ENCODE measurements at places on chromosomes 13 and 19.

GRCh38 chr13:22332416-22332815, 661.5 kb downstream of the FGF9 start:
- no peak for DNase-seq

DNA sequence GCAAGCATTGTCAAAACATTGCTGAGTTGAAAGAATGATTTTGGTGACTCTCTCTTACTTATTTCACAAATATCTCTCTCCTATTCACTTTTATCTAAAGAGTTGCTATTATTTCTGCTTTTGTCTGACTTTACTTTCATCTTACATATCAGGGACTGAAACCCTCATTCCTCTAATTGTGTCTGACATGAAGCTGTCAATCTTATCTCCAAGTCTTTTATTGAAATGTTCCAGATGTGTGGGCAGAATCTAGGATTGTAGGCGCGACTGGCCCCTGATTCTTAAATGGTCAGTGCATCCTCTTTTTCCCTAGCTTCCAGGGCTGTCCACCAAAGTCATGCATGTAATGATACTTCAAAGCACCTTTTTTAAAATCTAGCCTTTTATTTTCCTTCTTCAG, 174.6 kb downstream of the NDFIP2 start:
- DNase-seq: no peak

GRCh38 chr19:5580161-5580571, 12.4 kb upstream of the TINCR start:
- no peak for DNase-seq

GRCh38 chr19:35959040-35959967, 23.1 kb downstream of the LRFN3 start:
- DNase-seq: peak; percentile 73

DNA sequence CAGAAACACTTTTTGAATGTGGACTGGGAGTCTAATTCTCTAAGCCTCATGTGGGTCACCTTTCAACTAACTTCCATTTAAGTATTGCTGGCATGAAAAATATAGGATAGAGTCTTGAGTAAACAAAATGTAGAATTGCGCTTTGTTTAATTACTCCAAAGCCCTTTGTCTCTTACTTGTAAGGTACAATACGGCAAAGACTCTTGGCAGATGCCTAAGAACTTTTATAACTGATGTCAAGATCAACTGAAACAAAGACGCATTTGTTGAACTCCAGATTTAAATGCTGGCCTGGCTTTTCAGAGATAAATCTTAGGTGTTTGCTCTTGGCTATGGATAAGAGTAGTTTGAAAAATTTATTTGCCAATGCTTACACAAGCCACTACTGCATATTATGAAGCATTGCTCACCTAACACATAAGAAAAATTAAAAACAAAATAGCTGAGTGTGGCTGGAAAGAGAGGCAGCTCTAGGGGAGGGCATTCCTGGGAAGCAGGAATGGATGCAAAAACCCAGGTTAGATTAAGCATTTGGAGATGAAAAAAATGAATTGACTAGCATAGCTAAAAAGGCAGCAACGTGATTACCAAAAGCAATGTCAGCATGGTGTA, 107.3 kb upstream of the STARD13 start:
- no peak for DNase-seq

GRCh38 chr19:1658150-1659083, 6.0 kb upstream of the TCF3 start:
- DNase-seq: no peak

- no peak for DNase-seq
Measured at GRCh38 chr13:40476175-40476958, 190.1 kb downstream of the FOXO1 start.

- no peak for DNase-seq
Measured at GRCh38 chr19:2652504-2653099, 49.9 kb downstream of the GNG7 start.

DNA sequence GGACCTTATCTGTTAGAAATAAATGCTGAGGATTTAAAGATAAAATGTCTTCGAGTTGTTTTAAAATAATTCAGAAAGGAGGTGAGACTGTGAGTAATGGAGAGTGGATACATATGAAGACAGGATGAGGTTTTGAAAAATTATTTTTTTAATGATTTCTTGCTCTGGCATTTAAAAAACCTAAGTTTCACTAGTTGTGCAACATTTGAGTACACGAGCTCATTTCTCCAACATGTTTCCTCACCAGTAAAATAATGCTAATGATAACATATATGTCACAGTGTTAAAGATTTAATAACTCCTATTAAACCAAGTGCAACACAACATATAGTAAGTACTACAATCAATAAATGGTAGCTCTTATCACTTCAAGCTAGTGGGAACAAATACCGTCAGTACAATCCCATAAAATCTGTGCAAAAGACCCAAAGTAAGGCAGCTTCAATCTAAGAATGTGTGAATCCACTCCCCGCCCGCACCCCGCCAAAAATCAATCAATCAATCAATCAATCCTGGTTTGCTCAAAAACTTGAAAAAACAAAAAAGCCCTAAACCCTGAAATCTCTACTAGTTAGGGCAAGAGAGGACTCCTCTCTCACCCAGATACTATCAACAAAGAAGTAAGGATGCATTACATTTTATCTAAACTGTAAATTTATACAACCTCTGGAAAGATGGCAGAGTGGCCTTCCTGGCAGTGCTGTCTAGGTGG, 1.3 kb downstream of the ALG5 start:
- no peak for DNase-seq

DNA sequence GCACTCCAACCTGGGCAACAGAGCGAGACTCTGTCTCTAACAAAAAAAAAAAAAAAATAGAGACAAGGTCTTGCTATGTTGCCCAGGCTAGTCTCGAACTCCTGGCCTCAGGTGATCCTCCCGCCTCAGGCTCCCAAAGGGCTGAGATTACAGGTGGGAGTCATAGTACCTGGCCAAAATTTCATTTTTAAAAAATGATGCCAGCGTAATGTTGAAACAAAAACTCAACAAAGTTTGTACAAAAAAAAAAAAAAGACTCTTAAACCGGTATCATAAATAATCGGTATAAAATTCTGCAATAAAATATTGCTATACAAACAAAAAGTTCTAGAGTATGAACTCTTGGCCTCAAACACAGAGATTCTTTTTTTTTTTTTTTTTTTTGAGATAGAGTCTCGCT, 3.5 kb downstream of the GMFG start:
- no peak for DNase-seq

DNA sequence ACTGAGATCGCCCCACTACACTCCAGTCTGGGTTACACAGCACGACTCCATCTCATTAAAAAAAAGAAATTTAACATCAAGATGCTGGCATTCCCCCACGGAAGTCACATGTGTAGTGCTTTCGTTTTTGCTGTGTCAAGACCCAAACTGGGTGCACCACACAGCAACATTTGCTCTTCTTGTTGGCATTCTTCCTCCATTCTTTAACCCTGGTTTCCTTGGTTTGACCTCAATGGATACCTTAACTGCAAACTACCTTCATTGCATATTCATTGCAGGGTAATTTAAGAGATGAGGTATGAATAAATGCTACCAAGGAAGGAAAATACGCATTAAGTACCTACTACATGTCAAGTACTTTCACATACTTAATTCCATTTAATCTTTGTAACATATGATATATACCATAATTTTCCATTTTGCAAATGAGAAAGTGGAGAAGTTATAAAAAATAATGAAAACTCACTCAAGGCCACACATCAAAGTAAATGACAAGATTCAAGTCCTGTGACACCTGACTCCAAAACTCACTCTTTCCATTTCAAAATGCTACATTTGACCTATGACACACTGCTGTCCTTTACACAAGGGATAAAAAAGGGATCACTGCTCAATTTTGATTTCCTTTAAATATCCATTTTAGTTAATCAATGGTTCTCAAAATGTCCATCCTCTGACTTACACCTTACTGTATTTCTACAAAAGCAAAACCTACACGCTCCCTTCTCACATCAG, 59.2 kb downstream of the STK24 start:
- DNase-seq: no peak

GRCh38 chr19:29119590-29119989, 93.4 kb downstream of the UQCRFS1 start:
- DNase-seq: no peak

- no peak for DNase-seq
Measured at GRCh38 chr13:91185294-91185863, 162.1 kb upstream of the MIR17HG start.

GRCh38 chr19:29576046-29576606, 30.0 kb upstream of the POP4 start:
- no peak for DNase-seq

DNA sequence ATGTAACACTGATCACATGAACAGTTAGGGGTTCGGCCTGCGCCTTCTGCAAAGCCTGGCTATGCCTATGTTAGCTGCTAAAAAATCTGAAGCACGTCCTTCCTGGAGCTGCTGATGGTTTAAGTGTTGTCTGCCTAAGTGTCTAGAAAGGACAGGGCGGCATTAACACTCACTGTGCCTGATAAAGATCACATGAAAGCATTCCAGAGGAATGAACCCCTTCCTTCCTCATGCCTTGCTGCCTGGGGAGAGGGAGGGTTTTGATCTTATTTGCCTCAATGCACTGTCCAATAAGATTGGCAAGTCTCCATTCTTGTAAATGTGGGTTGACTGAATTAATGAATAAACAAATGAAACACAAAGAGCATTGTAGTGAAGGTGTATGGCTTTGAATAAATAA, 5.2 kb downstream of the DOCK9 start:
- no peak for DNase-seq

DNA sequence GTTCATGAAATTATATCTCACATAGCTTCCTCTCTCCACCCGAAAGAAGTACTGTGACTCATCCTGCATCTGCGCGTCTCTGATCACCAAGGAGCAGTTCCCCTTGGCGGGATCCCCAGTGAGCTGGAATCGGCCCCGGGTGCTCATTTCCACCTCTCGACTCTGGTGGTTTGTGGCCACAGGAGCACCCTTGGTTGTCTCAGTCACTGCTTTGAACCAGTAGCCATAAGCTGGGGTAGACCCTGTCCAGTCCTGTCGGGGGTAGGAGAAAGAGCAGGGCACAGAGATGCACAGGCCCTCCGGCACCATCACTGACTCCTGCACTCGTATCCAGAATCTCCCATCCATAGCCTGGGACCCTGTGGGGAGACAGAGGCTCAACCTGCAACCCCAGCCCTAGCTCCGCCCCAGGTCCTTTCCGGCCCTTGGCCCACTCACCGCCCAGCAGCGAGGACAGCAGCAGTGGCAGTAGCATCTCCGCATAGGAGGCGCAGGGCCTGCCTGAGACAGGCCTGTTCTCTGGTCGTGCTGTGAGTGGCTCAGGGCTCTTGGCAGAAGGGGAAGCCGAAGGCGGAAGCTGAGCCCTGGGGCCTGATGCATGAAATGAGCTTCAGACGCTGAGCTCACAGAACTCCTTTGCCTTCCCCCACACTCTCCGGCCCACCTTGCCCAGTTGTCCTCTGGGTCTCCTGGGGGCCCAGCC, at the start of gene SIGLEC10:
TSS of gene SIGLEC10 (minus strand) at position 536 of the 703 bp plus-strand sequence. CDS start at position 475, 61 bp downstream.
- no peak for DNase-seq

GRCh38 chr19:23817519-23817918, 58.8 kb upstream of the ZNF681 start:
- peak; percentile 15 for DNase-seq

DNA sequence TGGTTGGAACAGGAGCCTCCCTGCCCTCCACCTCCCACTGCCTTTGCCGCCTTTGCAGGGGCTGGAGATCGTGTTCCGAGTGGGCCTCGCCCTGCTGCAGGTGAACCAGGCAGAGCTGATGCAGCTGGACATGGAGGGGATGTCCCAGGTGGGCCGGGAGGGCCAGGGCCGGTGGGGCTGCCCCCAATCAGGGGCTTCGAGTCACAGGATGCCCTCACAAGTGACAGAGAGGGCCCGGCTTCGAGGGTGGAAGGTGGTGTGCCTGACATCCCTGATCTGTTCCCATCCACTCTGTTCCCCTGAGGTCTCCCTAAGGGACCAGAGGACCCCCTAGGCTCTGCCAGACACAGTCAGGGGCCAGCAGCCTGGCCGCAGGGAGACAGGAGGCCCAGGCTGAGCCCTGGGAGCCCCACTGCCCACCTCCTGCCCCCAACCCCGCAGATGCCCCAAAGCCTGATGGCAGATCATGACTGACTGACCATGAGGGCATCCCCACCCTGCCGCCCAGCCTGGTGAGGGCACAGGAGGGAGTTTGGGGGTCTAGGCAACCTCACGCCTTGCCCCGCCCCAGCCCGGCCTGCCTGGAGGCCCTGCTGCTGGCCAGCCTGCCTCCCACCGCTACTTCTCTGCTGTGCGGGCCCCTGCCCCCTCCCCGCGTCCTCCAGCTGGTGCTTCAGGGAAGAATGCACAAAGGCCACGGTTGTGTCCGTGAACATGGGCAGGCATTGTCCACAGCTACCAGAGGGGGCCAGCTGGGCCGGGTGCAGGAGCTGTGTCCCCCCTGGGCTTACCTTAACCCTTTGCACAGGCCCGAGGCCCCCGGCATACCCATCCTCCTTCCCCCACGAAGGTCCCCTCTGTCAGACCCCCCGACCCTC, 21.8 kb downstream of the EVI5L start:
- no peak for DNase-seq

- no peak for DNase-seq
Measured at GRCh38 chr13:72570019-72570418, 157.4 kb downstream of the MZT1 start.

- DNase-seq: no peak
Measured at GRCh38 chr19:6185093-6185834, 49.8 kb downstream of the ACSBG2 start.

Measured in activated T-cell treated with anti-CD3 and anti-CD28 coated beads for 1 hour (primary cell).